ENCODE measurements at places on chromosomes 11 and 22.

- no peak overlapping the region for H3K27ac ChIP-seq
- no peak for DNase-seq
- H3K36me3 ChIP-seq, result no peaks in the 10 kb centered on the region
- H3K4me3 ChIP-seq, result no peak overlapping the region
- H3K27me3 ChIP-seq, result no peaks in the 10 kb centered on the region
- no peaks in the 10 kb centered on the region for H3K4me1 ChIP-seq
Observed at GRCh38 chr11:104678408-104678807, 219.9 kb downstream of the CASP12 start.

DNA sequence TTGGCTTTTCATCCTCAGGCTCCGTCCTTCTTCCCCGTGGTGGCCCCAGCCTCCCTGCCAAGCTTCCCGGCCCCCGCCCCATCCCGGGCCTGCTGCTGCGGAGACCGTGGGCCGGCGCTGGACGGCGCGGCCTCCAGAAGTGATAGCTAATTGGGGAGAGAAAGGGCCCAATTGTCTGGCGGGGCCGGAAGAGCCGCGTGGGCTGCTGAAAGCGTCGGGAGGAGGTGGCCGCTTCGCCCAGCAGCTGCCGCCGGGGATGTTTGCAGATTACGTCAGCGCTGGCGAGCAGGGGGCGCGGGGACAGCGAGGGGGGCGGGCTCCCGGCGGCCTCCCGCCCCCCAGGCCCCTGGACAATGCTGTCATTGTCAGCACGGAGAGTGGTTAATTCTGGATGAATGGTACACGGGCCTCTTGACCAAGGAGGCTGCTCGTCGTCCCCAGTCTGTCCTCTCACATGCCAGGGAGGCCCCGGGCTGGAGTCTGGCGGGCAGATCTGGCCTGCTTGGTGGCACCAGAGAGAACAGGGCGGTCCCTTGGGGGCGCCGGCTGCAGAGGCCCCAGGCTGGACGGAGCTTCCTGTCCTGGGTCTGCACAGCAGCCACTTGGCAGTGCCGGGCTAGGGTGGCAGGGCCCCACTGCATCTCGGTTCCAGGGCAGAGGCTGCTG is 1.6 kb downstream of the SMIM38 start:
- H3K27me3 ChIP-seq, result no peaks in the 10 kb centered on the region
- no peak for DNase-seq
- no peak overlapping the region for H3K4me3 ChIP-seq
- no peaks in the 10 kb centered on the region for H3K36me3 ChIP-seq

GRCh38 chr22:19928207-19928606 is 13.4 kb upstream of the COMT start:
- H3K27ac ChIP-seq, result no peak overlapping the region
- H3K4me3 ChIP-seq, result no peak overlapping the region
- H3K36me3 ChIP-seq, result no peaks in the 10 kb centered on the region
- no peaks in the 10 kb centered on the region for H3K27me3 ChIP-seq
- DNase-seq, result no peak
- no peaks in the 10 kb centered on the region for H3K4me1 ChIP-seq

- peak; percentile 50 for DNase-seq
- H3K4me1 ChIP-seq, result peaks cover 13% of the 10 kb centered on the region
- H3K36me3 ChIP-seq, result no peaks in the 10 kb centered on the region
- H3K27ac ChIP-seq, result no peak overlapping the region
- H3K4me3 ChIP-seq, result no peak overlapping the region
- H3K27me3 ChIP-seq, result no peaks in the 10 kb centered on the region
Observed at GRCh38 chr11:103803062-103803461, 233.4 kb upstream of the DDI1 start.

DNA sequence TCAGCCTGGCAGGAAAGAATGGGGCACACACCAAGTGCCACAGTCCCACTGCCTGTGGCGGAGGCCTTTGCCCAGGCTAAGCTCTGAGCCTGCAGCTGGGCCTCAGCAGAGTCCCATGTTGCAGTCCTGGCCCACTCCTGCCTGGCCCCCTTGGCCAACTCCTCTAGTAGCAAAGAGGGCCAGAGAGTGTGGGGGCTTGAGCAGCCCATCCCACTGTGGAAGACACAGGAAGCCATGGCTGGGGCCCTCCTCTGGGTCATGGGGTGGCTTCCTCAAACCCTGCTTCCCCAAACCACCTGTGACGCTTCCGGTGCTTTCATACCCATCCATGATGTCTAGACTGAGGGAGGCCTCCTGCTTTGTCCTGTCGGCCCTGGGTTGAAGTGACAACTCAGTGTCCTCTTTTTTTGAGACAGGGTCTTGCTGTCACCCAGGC is 5.8 kb downstream of the RPS19BP1 start:
- no peak for DNase-seq
- no peak overlapping the region for H3K27ac ChIP-seq
- no peaks in the 10 kb centered on the region for H3K27me3 ChIP-seq
- no peak overlapping the region for H3K4me3 ChIP-seq

Data from endodermal cell (in vitro differentiated cells).